ENCODE measurements at places on chromosomes 6 and 20.
A peak's percentile ranks its signal among the peaks of the same experiment; 100 is the strongest.

GRCh38 chr6:38755207-38755606, 40.1 kb downstream of the DNAH8 start:
- no peak for DNase-seq

DNA sequence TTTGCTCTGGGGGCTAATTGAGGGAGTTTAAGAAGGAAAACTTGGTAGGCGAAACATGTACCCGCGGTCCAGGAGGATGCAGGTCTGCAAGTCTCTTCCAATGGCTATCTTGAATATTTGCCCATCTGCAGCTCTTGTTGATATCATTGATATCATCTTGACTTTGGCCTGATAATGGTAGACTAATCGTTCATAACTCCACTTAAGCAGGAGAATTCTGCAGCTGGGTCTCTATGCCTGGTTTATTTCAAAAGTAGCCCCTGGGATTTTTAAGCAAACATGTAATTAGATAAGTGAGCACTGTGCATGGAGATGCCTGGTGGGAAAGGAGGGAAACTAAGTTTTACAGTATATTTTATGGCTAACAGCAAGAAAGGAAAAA, 52.7 kb downstream of the ADGB start:
- no peak for DNase-seq

DNA sequence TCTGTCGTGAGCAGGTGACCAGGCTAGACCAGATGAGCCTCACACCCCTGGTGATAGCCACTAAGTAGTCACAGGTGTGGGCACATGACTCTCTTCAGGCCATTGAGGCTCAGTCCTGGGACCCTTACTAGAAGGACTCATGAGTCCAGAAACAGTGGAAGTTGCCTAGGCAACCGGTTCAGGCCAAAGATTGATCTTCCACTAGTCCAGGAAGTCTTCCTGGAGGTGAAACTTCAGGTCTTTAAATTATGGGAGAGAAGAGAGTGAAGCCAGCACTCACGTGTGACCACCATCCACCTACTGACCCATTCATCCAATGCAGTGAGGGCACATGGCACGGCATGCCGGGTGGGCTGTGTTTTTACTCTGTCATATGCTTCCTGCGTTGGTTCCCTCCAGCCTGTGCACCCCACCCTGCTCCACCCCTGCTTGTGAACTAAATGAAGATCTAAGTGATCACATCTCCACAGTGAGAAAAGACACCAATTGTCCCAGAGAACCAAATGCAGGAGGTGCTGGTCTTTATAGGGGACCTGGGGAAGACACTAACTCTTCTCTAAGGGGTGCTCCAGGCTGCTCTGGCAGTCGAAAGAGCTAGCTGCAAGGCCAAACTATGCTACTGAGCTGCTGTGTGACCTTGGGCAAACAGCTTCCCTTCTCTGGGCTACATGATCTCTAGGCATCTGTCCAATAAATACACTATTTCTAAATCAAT, 12.5 kb upstream of the STX16 start:
- DNase-seq: no peak

DNA sequence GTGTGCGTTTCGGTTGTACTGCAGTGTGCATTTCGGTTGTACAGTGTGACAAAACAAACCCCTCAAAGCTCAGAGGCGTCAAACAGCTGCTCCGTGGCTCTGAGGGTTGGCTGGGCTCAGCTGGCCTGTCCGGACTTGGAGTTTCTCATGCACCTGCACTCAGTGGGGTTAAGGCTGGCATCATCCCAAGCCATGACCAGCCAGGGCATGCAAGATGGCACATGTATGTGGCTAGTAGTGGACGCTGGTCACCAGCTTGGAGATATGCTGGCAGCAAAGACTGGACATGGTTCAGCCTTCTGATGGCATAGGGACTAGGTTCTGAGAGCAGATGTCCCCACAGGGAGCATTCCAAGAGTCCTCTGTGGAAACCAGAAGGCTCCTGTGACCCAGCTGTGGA, 187.2 kb downstream of the CDH4 start:
- DNase-seq: no peak

DNA sequence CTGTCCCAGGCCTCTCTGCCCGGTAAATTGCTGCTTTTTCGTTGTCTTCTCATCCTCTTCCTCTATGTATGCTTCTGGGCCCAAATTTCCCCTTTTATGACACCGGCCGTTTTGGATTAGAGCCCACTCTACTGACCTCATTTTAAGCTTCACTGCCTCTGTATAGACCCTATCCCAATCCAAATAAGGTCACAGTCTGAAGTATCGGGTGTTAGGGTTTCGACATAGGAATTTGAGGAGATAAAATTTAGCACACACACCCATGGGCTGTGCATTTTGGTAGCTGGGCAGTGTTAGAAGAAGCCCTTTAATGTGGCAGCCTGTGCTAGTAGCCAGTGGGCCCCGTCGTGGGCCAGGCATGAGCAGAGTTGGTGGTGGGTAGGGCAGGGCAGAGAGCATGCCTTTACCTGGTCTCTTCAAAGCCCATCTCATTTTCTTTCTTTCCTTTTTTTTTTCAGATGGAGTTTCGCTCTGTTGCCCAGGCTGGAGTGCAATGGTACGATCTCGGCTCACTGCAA, 27.9 kb upstream of the EZR start:
- no peak for DNase-seq

DNA sequence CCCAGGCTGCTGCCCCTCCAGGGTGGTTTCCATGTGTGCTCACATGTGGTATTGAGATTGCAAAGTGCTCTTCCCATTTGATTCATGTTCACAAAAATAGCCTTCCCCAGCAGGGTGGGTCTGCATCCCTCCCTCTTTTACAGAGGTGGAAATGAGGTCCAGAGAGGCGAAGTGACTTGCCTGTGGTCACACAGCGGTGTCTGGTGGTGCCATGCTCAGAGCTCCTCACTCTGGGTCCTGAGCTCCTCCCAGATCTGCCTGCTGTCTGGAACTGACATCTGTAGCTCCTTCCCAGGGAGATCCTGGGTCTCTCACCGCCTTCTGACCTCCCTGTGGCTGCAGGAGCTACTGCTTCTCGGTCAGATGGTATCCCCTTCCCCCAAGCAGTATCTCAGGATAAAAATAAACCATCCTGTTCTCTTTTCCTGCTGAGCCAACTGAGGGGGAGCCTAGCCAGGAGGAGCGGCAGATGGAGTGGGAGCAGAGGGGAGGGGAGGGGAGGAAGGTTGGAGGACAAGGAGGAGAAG, 11.9 kb downstream of the CD40 start:
- DNase-seq: no peak

- DNase-seq: peak; percentile 93
These were observed 1.1 kb downstream of the RNASET2 start for GRCh38 chr6:166955121-166955864.

GRCh38 chr6:135411339-135411738, 86.2 kb downstream of the AHI1 start:
- no peak for DNase-seq

DNA sequence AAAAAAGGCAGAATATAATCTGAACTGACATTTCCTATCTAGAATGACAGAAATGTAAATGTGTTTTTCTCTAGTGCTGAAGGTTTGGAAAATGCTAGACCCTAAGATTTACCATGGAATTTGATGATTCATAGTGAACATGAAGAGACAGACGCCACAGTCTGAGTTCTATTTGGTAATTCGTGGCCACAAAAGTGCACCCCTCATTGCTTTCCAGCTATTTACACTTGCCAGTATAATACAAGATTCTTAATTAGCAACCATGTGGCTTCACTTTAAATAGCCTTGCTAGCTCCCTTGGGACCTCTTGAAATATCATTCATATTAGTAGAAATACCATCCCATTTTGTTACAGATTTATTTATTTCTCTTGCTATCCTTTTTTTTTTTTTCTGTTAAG, 636.8 kb downstream of the PRKN start:
- DNase-seq: no peak

DNA sequence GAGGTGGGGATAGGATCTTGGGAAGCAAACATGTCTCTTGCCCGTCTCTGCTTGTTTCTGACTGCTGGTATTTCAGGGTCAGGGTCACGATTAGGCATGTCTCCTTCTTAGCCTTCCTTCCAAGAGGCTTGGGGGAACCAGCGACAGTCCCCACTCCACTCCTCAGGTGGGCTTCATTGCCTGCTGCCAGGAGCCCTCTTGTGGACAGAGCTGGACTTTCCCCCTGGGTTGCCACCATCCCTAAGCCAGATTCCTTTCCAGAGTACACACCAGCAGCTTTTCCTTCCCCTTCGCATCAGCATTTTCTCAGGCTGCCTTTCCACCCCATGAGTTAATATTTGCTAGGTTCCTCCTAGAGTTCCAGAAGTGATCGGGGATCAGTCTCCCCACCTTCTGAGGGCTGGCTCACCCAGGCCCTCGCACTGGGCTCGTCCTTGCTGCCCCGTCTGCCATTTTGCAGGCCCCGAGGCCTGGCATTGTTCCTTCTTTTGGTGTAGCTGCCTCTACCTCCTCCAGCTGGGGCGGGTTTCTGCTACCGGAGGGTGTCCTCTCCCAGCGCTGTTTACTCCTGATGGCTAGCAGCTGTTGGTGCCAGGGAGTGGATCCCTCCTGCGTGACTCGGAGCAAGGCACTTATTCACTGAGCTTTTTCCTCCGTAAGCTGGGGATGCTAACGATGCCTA, 8.8 kb upstream of the C20orf144 start:
- no peak for DNase-seq

DNA sequence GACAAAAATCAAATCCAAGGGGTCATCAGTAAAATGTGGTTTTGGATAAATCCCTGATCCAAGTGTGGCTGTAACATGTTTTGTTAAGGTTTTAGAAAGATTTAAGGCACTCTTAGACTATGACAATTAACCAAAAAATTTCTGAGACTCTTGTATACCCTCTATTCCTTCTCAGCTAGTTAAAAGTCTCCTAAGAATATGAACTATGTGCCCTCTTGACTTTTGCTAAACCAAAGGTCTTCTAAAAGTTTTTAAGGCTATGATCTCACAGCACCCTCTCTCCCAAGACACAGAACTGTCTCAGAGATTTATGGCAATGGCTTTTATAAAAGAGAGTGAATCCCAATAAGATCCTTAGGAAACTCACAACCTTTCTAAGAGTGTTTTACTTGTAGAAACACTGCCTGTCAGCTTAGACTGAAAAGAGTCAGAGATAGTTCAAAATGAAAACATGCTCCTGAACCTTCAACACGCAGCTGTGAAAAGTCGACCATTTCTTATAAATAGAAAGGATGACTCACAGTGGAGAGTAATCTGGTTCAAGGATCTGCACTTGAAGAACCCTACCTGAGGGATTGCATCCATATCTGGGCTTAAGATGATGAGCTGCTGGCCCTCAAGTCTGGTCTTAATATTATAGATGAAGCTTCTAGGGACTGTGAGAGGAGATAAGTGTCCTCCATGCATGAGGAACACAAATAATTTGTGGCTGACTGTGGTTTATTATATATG, 388.4 kb upstream of the GJE1 start:
- DNase-seq: no peak

DNA sequence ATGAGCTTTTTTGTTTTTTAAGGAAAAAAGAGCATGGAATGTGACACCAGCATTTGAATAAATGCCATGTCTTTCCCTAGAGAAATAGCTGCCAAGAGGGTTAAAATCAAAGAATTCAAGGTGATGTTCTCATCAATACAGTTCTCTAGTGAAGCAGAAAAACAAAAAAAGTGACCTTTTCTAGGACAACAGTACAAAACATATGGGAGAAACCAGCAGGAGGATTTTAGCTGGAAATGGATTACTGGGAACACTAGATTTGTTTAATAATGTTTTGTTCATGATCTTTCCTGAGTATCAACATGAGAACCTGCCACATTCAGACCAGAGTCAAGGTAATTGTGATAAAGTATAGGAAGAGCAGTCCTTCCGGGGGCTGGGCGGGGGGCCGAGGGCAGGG, 372.2 kb downstream of the LMBRD1 start:
- no peak for DNase-seq

DNA sequence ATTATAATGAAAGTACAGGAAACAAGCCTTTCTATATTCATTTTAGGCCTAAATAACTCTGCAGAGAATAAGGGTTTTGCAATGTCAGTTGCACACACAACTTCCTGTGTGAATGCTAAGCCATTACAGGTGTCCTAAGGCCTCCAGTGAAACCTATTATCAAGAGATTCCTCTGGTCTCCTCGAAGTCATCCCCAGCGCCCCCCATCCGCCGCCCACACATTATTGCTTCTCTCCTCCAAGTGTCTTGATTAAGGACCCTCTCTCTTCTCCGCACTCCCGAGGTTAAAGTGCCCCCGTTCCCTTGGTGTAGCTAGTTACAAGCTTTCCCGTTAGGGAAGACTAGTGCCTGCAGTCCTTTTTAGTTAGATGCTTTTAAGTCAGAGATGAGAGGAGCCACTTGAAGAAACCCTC, 1.3 kb downstream of the HIVEP2 start:
- peak; percentile 13 for DNase-seq

DNA sequence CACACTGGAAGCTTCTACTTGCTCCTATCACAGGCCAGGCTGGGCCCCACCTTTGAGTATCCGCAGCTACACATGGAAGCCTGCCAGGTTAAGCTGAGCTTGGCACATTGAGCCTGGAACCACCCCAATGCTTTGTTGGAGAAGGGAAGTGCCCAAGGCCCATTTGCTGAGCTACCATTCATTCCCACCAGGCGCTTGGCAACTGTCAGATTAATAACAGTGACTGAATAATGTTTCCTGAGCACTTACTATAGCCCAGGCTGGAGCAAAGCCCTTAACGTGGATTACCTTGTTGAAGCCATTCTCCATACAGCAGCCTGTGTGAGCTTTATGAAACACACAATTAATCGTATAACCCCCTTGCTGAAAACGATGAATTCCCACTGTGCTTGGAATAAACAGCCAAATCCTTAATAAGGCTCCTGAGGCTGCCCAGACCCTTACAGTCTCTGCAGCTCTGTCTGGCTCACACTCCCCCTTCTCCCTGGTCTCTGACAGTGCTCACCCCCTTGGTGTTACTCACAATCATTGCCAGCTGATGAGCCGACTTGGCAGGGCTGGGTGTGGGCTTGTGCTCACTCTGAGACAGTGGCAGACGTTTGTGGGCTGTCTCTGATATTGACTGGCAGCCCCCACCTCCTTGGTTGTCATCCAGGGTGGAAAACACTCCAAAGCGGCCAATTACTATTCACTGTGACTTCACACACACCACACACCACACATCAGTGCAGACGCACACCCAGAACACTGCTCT, 357.1 kb downstream of the MAFB start:
- DNase-seq: no peak

DNA sequence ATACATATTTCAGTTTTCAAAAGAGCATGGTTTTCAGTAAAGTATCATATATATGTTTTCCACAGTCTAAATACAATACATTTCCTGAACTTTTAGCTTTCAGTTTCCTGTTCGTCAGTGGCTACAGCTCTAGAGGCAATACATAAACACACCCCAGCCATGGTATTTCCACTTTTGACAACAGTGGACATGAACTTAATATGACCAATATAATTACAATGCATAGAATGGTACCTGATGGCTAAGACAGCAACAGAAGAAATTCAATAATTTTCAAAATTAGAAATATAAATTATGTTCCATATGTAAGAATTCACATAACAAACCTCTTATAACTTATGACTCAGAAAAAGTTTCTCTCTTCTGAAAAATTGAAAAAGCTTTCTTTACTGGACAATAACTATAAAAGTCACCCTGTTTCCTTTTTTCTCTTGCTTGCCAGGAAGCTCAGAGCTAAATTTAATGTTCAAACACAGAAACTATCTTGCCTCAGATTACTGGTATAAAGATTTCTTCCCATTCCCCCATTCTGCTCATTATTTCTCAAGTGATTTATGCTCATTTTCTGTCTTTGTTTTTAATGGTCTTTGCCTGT, 19.2 kb downstream of the FKBP5 start:
- DNase-seq: no peak

Data from MV-4-11 (cell line).